ENCODE measurements at places on chromosomes 5 and 9.
A peak's percentile ranks its signal among the peaks of the same experiment; 100 is the strongest.

DNA sequence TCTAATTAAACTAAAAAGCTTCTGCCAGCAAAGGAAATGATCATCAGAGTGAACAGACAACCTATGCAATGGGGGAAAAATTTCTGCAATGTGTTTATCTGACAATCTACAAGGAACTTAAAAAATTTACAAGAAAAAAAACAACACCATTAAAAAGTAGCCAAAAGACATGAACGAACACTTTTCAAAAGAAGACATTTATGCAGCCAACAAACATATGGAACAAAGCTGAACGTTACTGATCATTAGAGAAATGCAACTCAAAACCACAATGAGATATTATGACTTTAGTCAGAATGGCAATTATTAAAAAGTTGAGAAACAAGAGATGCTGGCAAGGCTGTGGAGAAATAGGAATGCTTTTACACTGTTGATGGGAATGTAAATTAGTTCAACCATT, 530.4 kb upstream of the DAB2 start:
- DNase-seq: no peak

- no peak for DNase-seq
Observed at GRCh38 chr5:160628619-160628968, 206.9 kb downstream of the PTTG1 start.

DNA sequence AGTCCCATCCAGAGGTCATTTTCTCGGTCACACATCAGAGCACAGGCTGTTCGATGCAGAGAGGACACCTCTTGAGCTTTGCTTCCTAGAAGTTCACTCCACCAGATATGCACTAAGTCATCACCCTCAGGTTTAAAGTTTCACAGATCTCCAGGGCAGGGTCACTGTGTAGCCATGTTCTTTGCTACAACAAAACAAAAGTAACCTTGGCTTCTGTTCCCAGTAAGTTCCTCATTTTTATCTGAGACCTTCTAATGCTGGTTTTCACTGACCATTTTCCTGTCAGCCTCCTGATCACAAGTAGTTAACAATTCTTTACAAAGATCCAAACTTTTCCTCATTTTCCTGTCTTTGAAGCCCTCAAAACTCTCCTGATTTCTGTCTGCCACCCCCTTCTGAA, 97.5 kb upstream of the CTSV start:
- DNase-seq: no peak

DNA sequence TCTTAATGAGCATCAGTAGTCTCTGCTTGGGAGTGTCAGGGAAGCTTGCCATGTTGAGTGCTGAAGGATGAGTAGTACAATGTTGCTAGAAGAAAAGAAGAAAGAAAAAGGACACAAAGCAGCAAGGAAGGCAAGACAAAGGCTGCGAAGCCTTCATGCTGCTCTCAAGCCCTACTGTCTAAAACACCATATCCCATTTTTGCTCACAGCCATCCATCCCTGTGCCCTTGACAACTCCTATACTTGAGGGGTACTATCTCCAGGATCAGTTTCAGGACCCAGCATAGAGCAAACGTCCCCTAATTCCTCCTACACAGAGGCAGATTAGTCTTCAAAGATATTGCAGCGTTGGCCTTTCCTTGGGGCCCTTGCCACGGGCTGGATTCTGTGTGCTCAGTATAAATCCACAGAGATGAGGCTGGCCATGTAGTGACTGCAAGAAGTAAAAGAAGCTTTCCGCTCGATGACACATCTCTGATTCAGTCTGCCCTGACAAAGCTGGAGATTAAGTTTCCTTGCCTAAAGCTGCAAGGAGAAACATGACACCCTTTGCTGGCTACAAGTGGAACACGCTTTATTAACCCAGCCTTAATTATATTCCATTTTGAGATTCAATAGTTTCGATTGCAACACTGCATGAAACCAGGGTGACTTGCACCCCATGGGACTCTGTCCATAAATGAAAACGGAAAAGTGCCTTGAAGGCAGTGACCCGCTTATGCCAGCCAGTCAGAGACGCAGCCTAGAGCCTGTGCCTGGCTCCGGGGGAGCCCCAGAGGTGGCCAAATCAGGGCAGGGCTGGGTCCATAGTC, 304.6 kb downstream of the ACTL7B start:
- peak; percentile 93 for DNase-seq

GRCh38 chr5:139823757-139824355, 28.2 kb downstream of the PSD2 start:
- no peak for DNase-seq

DNA sequence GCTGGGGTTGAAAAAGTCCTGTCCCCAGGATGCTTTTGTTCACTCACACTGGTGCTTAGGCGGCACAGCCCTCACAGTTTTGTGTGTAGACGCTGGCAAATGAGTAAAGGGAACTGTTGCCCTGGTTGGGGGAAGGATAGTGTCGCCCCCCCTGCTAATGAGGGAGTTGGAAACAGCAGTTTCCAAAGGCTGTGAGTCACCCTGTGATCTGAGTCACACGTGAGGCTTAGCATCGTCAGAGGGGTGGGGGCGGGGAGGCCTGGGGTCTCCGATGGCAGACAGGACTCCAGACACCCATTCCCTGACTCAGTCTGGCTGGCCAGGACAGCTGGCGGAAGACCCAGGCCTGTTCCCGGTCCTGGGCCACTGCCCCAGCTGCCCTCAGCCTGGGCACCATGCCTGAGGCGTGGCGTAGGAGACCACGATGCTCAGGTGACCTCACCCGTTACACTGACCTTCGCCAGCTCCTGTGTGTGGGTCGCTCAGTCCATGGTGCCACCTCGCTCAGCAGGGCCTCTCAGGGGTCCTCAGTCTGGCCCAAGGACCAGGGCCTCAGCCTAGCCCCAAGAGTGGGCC, 2.9 kb downstream of the DNAJB5 start:
- peak; percentile 94 for DNase-seq

DNA sequence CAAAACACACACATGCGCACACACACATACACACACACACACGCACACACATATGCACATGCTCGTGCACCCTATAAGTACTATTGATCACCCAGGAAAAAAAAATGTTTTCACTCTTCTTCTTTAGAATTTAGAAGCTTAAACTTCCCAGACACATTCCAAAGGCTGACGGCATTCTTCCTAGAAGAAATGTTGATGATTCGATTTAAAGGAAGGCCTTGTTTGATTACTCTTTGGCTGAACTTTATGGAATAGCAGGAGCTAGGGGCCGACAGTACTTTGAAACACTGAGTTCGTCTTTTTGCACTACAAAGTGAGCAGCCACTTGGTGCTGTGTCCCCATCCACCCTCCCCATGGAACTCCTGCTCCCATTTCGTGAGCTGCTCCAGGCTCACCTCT, 113.2 kb downstream of the EGFLAM start:
- no peak for DNase-seq

DNA sequence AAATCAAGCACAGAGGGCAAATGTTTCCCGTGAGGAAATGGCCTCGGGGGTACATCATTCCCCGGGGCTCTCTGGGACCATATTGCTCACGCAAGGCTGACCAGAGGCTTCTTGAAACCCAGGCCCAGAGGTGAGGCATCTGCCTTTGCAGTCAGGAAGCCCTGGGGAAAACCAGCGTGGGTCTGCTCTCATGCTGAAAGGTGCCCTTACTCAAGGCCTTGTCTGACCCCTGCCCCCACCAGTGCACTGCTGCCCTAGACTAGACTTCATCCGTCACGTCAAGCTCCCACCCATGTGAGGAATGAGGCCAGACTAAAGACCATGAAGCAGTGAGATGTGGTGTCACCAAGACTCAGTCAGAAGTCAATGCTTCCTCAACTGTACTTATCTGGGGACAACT, 66.1 kb downstream of the PAX5 start:
- no peak for DNase-seq
